ENCODE measurements at places on chromosomes 16 and 17.

GRCh38 chr16:85330694-85331188 is 218.5 kb upstream of the CIBAR2 start:
- peak; percentile 81 for DNase-seq

DNA sequence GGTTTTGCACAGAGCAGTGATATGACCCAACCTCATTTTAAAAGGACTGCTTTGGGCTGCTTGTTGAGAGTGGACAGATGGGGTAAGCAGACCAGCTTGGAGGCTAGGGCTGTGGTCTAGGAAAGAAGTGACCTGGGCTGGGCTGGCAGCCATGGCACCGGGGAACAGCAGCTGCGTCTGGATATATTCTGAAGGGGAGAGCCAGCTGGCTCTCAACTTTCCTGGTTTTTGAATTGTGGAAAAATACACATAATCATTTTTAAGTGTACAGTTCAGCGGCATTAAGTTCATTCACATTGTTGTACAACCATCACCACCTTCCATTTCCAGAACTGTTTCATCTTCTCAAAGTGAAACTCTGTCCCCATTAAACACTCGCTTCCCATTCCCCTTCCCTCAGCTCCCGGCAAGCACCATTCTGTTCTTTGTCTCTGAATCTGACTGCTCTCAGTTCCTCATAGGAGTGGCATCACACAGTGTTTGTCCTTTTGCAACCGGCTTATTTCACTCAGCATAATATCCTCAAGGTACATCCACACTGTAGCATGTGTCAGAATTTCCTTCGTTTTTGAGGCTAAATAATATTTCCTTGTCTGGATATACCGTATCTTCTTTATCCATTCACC is 113.2 kb downstream of the SPECC1 start:
- no peak for DNase-seq

- no peak for DNase-seq
Observed at GRCh38 chr16:88651989-88652761, 1.3 kb upstream of the CYBA start.

DNA sequence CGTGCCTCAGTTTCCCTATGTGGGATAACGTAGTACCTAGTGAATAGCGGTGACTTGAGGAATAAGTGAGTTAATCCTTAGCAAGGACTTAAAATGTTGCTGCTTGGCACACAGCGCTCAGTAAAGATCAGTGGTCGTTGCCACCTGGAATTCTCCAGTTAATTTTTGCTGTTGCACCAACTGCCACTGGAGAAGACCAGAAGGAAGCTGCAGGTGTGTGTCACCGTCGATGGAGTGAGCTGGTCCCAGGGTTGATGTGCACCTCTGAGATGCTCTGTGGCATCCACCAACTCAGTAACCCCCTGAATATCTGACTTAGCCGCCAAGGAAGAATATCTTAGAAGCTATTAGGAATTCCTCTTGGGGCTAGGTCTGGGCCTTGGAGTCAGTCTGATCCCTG is 4.1 kb downstream of the ABCC1 start:
- no peak for DNase-seq

DNA sequence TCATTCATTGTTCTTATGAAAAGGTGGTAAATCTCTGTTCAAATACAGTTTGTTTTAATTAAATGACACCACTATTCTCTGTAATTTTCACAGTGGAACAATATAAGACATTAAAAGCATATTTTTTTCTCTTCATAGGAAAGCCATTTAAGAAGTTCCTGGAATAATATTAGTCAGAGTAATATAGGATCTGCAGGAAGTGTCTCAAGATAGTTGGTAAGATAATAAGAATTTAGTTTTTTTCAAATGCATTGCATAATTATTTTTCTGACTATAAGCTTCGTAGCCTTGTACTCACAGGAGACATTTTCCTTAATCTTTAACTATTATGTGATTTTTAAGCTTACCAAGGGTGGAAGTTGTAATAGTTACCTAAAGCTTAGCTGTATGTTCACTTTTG is 16.9 kb downstream of the STXBP4 start:
- no peak for DNase-seq

DNA sequence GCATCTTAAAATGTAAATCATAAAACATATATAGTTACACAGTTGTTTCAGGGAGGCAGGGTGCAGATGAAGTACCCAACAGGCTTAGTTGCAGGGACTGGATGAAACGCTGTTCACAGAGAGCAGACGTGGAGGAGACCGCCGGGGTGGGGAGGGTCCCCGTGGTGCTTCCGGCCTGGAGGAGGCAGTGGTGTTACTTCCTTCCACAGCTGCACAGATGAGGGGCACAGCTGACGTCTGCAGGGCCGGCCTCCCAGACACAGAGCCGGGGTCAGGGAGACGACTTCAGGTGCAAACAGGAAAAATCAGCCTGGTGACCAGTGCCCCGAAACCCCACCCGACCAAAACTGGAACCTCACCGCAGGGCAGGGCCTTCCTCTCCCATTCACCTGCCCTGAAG is 17.1 kb downstream of the SPIRE2 start:
- DNase-seq: no peak

- peak; percentile 20 for DNase-seq
Observed at GRCh38 chr16:48907906-48908634, 298.1 kb upstream of the N4BP1 start.

DNA sequence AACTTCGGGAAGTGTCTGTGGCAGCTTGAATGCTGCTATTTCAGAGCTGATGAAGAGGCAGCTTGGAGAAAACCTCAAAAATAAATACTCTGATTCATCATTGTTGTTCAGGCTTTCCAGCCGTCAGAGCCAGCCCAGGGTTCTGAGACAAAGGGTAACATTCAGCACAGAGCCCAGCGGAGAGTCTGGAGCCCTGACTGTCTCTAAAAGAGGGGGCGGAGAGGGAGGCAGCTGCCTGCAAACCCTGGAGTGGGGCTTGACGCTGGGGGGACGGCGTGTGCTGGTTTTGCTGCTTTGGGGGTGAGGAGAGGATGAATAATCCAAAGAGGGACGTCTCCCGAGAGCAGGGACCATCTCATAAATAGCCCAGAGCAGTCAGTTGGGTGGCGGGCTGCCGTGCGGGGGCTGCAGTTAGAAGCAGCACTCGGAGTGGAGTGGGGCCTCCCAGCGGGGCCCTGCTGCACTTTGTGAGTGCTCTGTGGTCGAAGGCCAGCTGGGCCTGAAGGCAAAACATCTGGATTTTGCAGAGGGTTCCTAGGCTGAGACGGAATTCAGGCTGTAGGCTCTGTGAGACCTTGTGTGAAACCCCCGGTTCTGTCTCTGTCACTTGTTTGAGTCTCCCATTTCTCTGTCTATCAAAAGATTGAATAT is 237.8 kb downstream of the PRKCA start:
- DNase-seq: no peak

DNA sequence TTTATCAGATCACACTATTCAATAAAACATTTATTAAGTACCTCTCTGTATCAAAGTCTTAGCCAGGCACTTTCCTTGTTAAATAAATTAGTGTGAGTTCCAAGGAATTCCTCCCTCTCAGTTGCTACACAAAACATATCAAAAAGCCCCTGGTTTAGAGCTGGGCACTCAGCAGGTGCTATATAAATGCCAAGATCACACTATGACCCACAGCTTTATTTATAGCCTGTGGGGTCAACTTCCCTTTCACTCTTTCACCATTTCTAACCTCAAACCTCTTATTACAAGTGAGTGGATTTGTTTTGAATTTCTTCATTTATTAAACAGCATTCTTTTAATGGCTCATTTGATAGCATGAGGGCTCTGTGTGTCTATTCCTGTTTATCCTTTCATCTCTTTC is 112.6 kb upstream of the MPHOSPH6 start:
- DNase-seq: no peak

GRCh38 chr17:17812211-17813054 is 24.4 kb downstream of the SREBF1 start:
- peak; percentile 43 for DNase-seq

- DNase-seq: no peak
Observed at GRCh38 chr17:7177954-7178477, 1.2 kb downstream of the ASGR1 start.

DNA sequence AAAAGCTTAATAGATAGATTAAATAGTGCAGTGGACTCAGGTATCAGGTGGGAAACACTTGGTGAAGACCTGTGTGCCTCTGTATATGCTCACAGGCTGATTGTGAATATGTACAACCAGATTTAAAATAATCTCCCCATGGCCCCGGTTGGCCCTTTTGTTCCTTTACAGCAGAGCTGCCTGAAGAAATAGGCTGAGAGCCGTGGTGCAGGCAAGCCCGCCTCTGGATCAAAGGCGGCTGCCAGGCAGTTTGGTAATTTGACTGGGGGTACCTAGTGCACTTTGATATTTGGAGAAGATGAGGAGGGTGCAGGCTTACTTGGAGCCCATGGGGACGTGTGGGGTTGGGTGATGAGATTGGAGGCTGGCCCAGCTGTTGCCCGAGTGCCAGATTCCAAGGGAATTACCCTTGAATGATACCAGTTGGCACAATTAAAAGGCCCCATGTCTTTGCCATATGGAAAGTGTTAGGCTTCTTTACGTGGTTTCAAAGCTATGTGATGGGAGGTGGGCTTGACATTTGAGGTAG is 5.0 kb downstream of the NKD1 start:
- no peak for DNase-seq

- DNase-seq: no peak
Observed at GRCh38 chr17:11144358-11145233, 96.4 kb upstream of the SHISA6 start.

DNA sequence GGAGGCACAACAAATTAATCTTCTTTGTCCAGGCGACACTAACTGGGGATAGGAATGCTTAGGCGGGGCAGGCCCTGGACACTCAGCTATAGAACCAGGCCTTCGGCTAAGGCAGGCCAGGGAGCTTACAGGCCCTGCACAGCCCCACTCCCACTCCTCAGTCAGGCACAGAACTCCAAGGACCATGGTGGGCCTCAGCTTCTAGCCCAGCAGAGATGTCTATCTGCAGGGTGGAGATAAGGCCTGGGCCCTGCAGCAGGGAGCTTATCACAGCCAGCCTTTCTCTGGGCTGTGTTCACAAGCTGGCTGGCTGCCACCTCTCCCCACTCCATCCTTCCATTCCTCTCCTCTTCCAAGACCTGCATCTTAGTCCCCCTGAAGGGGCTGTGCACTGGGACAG is 68.1 kb downstream of the TMEM132E start:
- no peak for DNase-seq

GRCh38 chr17:71032746-71033273 is 863.5 kb downstream of the KCNJ2 start:
- DNase-seq: no peak

GRCh38 chr17:55442462-55442861 is 20.8 kb upstream of the MMD start:
- no peak for DNase-seq

DNA sequence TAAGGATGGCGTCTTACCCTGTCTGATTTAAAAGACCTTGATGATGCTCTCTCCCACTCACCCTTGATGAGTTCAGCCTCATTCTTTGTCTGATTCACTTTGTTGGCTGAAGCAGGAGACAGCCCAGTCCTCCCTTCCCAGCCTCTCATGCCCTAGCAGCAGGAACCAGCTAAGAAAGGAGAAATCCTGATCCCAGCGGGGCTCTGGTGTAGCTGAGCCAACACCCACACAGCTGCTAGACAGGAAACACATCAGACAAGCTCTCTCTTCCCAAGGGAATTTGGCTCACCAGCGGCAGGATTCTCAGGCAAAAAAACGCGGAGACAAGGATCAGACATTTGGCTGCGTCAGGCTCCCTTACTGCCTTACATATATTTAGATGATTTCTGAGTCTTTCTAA is 211.5 kb downstream of the CDH11 start:
- DNase-seq: peak; percentile 31

- DNase-seq: peak; percentile 70
Observed at GRCh38 chr17:50396261-50397110, 837 bp downstream of the LRRC59 start.

All from NCI-H226 (cell line).